ENCODE measurements at places on chromosomes 2 and 18. TPM values are rescaled to one million over a fixed set of nuclear protein-coding genes. Genes with fewer than 3 reads are reported as not detected.

HOXD8 gene
- 0.78 TPM for total RNA-seq

FAM237A gene
- not detected for total RNA-seq

SLC4A5 gene
- total RNA-seq, result 4.1 TPM

ALKAL2 gene
- 14.0 TPM for total RNA-seq

EPAS1 gene
- total RNA-seq, result 1,148 TPM

DNA sequence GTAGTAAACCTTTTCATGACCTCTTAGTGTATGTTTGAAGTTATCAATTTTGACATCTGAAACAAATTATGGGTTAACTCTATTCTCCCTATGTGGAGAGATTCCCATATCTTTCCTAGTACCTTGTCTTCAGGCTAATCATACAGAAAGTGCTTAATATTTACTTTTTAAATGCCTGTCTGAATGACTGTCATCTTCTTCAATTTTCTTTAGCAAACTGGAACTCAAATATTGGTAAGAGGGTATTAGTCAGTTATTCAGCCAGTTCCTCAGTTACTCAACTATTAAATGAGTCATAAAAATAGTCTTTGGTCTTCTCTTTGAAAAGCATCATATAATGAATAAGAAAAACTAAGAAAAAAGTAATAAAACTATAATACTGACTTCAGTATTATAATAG, 1038.0 kb upstream of the PIK3C3 start:
- H3K36me3 ChIP-seq, result no peaks in the 10 kb centered on the region
- H3K27me3 ChIP-seq, result no peaks in the 10 kb centered on the region
- no peak overlapping the region for H3K4me3 ChIP-seq
- no peak overlapping the region for H3K27ac ChIP-seq
- DNase-seq, result no peak

GRCh38 chr2:140929849-140930248, 1201.0 kb downstream of the LRP1B start:
- H3K4me3 ChIP-seq, result no peak overlapping the region
- no peaks in the 10 kb centered on the region for H3K27me3 ChIP-seq
- H3K27ac ChIP-seq, result no peak overlapping the region
- H3K36me3 ChIP-seq, result no peaks in the 10 kb centered on the region
- no peaks in the 10 kb centered on the region for H3K4me1 ChIP-seq

DNA sequence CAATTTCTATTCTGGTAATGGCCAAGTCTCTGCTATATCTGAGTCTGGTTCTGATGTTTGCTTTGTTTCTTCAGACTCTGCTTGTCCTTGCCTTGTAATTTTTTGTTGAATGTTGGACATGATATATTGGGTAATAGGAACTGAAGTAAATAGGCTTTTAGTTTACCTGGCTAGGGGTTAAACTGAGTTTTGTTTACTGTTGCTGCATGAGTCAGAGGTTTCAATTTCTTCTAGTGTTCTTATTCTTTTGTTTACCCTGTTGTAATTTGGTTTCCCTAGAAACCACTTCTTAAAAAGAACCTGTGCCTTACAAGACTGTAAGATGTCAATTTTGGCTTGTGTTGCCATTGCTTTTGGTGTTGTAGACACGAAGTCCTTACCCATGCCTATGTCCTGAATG, 285.0 kb upstream of the KCNH7 start:
- no peaks in the 10 kb centered on the region for H3K4me1 ChIP-seq
- DNase-seq, result no peak
- no peak overlapping the region for H3K4me3 ChIP-seq
- H3K27ac ChIP-seq, result no peak overlapping the region
- H3K27me3 ChIP-seq, result no peaks in the 10 kb centered on the region

DNA sequence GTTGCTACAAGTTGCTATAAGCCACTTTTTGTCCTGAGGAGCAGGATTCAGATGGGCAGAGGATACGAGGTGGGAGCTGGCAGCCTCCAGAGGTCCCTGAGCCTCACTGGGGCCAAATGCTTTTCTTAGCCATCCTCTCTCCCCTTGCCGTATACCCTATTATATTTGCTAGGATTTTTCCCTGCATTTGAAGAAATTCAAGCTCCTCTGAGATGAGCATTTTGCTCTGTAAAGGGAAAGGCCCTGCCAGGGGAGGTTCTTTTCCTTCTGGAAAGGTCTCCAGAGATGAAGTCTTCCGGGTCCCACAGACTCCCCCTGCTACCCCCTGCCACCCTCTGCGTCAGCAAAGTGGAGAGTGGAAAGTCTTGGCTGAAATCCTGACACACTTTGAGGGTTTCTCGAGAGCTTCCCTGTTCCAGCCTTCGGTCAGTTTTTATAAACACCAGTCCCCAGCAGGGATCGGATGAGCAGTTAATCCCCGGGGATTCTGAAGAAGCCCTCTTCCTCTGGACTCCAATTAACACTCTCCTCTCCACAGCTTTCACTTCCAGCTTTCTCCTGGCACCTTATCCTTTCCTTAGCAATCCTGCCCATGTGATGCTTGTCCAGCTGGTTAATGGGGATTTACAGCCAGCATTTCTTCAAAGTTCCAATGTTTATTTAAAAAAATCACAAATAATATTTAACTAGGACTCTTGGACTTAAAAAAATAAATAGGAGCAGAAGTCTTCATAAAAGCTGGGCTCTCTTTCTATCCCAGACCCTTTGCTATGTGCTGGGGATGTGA, 13.1 kb downstream of the CYRIA start:
- DNase-seq, result peak; percentile 52
- H3K27ac ChIP-seq, result peak overlapping the region; percentile 55
- no peaks in the 10 kb centered on the region for H3K27me3 ChIP-seq
- no peak overlapping the region for H3K4me3 ChIP-seq

DNA sequence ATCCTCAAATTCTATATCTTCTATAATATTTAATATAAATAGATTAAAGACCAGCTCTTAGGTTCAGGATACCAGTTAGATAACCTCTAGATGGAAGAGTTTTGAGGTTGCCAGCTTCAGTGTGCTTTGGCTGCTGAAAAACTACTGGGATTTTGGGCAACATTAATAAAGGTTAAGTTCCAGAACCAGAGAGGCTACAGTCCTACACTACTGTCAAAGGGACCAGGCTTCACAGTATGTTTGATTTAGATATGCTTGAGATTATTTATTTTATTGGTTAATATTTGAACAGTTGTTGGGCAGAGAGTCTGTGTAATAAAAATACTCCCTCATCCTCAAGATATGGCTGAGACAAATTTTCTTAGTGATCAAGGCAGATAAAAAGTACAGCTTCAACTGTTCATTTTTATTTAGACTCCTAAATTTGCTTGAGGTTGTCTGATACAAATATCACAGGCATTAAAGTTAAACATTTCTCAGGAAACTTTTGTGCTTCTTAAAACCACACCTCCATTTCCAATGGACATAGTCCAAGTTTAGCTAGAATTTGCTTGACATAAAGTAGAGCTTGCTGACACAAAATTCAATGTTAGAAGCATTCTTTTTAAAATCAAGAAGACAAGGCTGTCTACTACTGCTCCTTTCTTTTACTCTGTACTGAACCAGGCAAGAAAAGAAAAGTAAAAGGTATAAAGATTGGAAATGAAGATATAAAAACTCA, 19.7 kb upstream of the TMEM17 start:
- no peaks in the 10 kb centered on the region for H3K4me1 ChIP-seq
- no peak for DNase-seq
- no peaks in the 10 kb centered on the region for H3K27me3 ChIP-seq
- H3K4me3 ChIP-seq, result no peak overlapping the region

DNA sequence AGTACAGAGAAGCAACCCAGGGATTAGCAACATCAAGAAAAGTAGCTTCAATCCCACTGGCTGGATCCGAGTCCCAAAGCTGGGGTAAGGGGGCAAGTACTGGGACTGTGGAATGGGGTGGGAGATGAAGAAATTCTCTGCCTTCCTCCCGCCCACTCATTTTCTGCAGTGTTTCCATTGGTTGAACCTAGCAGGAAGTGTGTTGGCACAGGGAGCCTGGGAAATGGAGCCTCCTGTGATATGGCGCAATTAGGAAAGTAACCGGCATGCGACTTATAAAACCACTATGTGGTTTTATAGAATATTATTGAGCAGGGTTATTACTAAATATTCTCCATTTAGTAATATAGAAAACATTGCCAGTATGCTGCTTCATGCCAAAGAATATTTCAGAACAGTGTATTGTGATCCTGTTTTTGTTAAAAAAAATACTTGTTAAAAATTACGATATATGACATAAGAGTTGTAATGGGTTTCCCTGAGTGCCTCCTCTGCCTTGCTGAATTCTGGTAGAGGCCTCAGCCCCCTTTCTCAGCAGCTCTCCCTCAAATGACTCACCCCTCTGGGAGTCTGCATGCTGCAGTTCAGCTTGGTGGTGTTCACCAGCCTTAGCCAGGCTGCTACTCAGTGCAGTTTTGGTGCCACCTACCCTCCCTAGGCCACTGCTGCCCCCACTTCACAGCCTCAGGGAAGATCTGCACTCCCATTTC, 60.5 kb downstream of the HK2 start:
- H3K27ac ChIP-seq, result no peak overlapping the region
- no peak for DNase-seq
- no peaks in the 10 kb centered on the region for H3K27me3 ChIP-seq
- H3K4me3 ChIP-seq, result no peak overlapping the region

Measured in upper lobe of left lung (tissue), 6 donors.